ENCODE measurements at places on chromosomes 2 and 18.

DNA sequence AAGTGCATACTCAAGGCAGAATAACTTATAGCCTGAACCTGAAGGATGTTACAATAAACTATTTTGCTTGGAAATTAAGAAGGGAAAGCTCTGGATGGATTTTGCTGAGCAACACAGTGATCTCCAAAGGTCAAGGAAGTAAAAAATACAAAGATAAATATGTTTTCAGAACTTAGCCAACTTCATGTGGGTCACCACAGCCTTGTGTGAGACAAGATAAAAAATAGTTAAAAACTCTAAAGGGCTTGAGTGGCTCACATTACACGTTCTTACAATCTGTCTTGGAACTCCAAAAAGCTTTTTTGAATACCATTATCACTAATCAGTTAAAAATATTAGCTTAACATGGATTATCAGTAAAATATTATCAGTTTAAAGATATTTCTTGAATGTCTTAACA lies 28.9 kb upstream of the MTX2 start:
- DNase-seq = no peak

DNA sequence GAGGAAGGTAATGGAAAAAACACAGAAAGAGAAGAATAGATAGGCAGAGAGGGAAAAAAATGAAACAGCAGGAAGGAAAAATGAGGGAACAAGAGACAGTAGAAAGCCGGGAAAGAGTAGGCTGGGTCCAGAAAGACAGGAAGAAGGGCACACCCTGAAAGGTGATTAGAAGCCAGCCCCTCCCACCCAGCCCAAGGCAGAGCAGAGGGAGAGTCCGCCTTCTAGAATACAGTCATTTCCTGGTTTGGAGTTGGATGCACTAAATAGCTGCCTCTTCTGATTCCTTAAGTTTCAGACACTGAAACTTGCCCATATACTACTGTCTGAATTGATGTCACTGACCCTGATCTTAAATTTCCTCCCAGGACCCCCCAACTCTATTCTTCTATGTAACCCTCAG lies 17.9 kb upstream of the DSG3 start:
- no peak for DNase-seq

- DNase-seq = no peak
Observed at GRCh38 chr18:36760598-36760997, 68.2 kb downstream of the TPGS2 start.

DNA sequence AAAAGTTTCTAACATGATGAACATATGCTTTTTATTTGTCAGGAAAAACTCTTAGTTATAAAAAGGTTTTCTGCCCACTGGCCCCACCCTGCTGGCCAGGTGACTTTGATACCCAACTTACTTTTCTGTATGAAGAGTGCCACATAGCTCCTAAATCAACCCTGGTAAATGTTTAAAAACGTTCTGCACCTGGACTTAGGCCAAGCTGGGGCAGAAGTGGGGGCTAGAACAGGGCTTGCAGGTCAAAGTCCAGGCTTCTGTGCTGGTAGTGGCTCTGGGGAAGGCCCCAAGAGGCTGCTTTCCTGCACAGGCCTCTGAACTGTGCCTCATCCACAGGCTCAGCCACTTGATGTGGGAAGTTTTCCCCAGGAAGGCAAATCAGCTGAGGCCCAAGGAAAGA lies 171.7 kb downstream of the ANKRD30B start:
- DNase-seq = no peak

- DNase-seq = no peak
Observed at GRCh38 chr2:64731746-64732145, 78.0 kb upstream of the SERTAD2 start.

GRCh38 chr2:40150266-40150665 lies 301.6 kb downstream of the SLC8A1 start:
- DNase-seq = no peak

DNA sequence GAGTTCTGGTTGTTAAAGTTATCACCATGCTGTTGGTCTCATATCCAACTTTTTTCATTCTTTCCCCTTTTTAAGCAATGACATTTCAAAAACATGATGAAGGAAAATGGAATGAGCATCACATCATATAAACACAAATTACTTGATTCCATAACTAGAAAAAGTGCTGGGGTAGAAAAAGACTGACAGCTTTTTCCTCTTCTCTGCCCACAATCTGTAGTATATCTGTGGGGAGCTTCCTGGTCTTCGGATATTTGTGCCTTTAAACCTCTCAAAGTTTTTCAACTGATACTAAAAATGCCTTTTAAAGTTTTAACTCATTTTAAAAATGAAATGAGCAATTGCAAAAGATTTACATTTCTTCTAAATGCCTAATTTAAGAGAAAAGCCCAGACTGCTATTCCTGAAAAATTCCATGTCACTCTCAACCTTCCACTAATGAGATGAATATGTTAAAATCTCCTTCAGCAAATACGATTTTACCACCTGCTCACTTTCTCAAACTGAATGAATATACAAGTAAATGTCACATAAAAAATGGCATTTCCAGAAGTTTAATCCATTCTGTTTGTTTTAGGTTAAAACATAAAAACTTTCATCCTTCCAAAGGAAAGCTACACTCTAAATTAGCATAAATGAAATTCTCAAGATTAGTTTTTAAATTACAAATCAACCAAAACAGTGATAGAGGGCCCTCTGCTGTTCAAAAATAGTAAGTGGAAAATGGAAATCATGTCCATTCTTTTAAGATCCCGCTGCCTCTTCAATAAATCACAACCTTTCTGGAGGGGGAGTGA lies 2.1 kb downstream of the DNAH7 start:
- no peak for DNase-seq

DNA sequence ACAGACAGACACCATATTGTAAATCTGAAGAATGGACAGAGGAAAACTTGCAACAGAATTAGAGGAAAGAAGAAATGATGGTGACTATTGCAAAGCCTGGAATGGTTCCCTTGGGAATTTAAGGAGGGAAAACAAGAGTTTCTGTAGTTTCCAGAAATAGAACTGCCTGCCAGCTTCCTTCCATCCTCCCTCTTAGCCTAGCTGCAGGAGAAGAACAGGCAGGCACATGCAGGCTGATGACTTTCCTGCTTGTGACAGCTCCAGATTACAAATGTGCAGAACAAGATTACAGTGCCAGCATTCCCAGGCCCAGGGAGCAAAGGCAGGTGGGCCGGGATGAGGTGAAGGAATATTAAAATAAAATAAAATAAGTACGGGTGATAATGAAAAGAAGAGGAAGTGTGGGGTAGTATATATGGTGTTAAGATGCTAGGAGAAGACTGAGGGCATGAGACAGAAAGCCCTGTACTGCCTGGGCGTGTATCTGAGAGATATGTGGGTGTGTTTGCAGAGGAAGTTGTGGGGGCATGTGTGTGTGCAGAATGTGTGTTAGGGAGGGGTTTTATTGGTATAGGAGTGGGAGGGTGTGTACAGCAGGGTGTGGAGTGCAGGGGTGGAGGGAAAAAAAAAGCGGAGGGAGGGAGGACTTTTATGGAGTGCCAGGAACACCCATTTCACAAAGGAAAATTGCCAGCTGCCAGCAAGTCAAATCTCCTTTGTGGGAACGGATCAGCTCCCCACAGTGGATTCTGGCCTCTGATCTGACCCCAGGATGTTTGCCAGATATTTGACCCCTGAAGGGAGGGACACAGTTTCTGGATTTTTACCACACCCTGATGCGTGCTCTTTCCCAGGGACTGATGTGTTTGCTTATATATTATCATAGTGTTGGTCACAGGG lies 43.9 kb upstream of the NEMP2 start:
- DNase-seq = no peak

DNA sequence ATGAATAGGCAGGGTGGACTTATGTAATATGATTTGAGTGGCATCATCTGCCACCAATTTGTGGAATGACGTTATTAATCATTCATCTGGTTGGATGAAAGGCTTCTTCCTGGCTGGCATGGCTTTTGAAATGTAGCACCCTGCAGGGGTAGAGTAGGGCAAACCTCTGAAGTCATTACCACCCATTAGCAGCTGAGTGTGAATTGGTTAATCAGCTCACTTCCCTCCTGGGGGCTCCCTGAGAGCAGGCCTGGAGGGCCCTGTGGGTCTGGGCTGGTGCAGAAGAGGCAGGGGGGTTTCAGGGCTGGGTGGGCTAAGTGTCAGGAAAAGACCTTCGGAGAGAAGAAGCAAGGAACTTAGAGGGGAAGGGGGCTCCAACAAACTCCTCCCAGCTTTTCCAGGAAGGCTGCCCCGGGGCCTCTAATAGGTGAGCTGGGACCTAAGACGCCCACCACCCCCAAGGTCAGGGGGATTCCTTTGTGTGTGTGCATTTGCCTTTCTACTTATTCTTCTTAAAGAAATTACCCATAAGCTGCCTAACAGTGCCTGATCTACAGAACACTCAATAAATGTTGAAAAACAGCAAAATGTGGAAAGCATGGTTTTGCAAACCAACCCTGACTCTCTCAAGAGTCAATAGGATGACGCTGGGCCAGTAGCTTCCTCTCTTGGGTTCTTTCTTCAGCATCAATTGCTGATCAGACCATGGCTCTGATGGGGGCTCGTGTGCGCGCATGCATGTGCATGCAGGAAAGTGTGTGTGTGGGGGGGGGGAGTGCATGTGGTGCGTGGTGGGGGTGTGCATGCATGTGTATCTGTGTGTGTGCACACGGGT lies 49.7 kb upstream of the ZNF516 start:
- DNase-seq = no peak

DNA sequence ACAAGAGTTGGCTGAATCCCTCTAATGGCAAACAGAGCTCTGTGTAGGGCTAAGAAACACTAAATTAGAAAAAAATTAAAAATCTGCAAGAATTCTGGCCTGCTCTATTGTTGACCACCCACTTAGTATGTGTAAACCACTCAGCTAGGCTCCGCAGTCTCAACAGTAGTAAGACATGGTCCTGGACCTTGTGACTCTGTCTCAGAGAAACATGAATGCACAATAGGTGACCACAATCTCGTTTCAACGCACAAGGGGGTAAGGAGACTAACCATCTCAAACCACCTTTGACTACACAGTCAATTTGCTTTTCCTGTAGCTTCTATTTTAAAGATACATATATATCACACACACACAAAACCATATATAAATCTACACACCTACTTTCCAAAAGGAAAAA lies 16.5 kb downstream of the SEPTIN10 start:
- no peak for DNase-seq

DNA sequence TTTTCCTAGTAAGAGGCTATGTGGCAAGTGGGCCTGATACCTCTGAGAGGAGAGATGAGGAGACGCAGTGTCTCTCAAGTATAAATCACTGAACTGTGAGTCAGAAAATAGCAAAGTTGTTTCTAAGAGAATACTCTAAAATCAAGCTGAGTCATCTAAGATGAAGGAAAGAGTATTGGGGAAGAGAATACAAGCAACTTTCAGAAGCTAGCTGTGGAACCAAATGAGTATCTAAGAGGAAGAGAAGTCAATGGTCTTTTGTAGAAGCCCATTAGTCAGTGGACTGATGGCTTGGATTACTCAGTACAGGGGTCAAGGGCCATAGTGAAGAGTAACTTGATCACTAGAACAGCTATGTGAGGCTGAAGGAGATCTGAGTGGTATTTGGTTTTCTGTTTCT lies 2.7 kb upstream of the DCC start:
- no peak for DNase-seq

DNA sequence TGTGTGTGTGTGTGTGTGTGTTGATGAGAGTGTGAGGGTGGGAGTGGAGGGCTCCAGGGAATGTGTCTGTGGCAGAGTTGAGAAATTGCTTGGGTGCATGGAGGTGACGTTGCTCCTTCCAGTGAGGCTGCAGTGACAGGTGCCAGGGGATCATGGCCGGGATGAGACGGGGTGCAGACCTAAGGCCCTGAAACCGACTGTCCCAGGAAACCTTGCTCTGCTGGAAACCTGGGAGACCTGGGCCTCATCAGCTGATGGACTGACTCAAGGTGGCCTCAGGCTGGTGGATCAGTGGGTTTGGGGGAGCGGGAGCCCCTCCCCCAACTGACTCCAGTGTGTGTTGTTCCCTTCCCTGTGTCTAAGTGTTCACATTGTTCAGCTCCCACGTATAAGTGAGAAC lies 56.6 kb downstream of the INHBB start:
- DNase-seq = no peak

- no peak for DNase-seq
Observed at GRCh38 chr18:35431374-35431741, 54.2 kb upstream of the ZNF396 start.

GRCh38 chr2:129766374-129766993 lies 213.0 kb upstream of the RAB6C start:
- DNase-seq = no peak

DNA sequence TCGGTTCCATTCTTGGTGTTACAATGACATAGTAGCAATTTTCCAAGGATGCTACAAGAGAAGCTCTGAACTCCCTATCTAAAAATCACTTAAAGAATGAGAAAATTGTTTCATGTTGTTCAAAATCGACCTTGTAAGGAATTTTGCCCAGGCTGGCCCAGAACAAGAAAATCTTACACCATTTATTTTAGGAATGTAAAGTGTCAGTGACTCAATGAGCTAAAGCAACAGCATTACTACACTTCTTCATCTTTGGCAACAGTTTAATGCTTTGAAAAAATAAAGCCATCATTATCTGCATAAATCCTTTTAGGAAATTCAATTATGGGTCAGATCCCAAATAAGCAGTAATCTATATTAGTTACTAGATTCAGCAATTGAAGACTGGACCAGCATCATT lies 38.6 kb downstream of the SLC25A12 start:
- DNase-seq = no peak

GRCh38 chr2:177572236-177572671 lies 179.7 kb downstream of the AGPS start:
- no peak for DNase-seq

- no peak for DNase-seq
Observed at GRCh38 chr2:178910005-178910404, 102.8 kb upstream of the TTN start.

GRCh38 chr18:27181726-27182125 lies 3.4 kb downstream of the CHST9 start:
- no peak for DNase-seq

DNA sequence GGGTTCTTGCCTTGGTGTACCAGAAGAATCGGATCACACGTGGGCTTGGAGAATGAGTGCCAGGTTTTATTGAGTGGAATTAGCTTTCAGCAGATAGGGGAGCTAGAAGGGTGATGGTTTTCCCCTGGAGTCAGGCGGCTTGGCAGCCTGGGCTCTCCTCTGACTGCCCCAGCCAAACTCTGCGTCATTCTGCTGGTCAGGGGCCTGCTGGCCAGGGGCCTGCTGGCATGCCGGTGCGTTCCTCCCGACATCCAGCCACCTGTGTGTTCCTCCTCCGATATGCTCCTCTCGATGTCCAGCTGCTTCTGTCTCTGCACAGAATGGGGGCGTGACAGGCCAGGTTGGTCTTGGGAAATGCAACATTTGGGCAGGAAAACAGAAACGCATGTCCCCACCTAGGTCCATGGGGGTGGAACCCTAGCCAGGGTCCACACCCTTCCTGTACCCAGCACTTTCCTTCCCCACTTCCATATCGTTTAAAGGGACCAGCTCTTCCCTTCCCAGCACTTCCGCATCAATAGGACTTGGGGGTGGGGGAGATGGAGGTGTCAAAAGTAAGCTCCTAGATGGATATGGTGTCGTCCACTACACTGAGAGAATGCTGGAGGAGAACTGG lies 85.3 kb downstream of the VWA3B start:
- DNase-seq = no peak

DNA sequence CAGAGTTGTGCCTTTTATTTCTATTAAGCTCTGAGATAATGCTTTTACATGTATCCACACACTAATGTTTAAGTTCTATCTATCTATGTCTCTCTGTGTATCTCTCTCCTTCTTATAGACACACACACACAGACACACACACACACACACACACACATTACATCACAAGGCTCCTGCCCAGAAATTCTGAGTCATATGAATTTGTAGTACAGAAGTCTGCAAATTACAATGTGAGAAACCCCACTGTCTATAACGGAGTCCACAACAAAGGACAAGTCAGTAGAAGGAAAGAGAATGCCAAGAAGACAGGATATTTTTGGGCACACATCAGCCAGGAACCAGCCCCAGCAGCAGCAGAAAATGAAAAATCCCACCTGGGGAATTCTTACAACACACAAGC lies 142.4 kb downstream of the EN1 start:
- no peak for DNase-seq

Data from stimulated activated CD8-positive, alpha-beta memory T cell treated with anti-CD3 and anti-CD28 coated beads, Interleukin-4, amount 100 ng/mL, for 1 hour (primary cell).